Mesenteric fat pad (tissue), 1 donor: ENCODE measurements at places on chromosomes 7 and 10.

DNA sequence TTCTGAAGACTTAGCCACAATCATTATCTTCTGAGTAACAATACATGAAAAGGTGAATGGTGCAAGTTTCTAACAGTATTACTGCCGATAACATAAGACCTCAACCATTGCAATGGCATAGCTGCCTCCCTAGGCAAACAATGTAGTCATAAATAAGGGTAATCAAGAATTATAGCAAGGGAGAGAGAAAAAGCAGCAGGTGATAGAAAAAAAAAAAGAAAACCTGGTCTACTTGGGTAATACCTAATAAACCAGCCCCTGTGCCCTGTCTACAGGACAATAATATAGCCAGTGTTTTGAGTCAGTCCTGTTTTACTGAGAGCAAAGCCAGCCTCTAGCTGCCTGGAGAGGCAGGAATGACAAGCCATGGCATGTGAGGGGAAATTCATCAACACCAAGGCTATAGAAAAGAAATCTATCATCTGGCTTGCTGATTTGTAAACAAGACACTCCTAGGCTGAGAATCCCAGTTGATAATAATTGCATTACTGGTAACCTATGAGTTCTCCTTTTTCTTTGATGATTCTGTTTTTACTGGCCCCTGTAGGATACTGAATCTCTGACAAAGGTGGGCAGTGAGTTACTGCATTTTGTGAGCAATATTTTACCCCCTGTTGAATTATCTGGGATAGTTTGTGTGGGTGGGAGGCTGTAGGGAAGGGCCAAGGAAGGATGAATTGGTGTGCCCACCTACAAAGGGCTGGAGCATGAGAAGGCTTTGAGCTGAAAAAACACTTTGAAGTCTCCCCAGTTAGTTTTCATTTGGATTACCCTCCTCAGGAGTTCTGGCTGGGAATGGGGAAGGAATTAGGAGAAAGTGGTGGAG, 1.7 kb upstream of the WEE2 start:
- DNase-seq = no peak

GRCh38 chr10:107834706-107835105, 670.2 kb upstream of the SORCS1 start:
- DNase-seq = no peak

DNA sequence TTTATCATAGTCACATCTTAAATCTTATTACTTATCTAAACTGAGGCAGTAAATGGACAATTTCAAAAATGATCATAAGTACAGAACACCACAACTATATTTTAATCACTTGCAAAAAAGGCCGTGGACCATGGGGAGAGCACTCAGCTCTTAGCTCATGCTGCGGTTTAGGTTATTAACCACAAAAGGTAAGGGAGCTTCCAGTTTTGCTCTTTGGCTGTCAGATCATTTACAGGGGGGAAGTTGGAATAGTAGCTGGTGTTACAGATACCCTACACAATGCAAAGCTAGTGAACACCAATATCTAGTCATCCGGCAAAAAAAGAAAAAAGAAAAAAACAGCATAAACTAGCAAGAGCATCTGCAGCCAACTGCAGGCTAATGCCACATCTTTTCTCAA, 147.0 kb downstream of the BBS9 start:
- DNase-seq = no peak

GRCh38 chr10:101228966-101229265, 347 bp downstream of the LBX1 start:
- DNase-seq = no peak

- no peak for DNase-seq
Observed at GRCh38 chr10:31025142-31025541, 6.5 kb downstream of the ZNF438 start.
